ENCODE measurements at places on chromosomes 11 and 22.

DNA sequence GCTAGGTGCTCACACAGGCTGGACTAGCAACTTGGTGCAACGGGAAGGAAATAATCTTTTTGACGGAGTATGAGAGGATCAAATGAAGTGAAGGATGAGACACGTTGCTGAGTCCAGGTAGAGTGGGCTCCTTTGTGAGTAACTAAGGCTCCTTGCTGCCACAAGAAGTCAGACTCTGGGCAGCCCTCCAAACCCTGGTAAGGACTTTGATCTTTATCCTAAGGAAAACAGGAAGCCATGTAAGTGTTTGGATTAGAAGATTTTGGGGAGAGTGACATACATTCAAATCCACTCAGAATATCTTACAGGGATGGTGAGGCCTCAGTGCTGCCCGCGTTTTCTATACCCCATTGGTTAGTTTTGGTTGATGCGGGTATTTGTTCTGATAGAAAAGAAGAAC lies 155.9 kb upstream of the RAG2 start:
- DNase-seq, result no peak

GRCh38 chr11:46286789-46287188 lies 9.3 kb downstream of the CREB3L1 start:
- no peak for DNase-seq

GRCh38 chr22:47230251-47230650 lies 467.8 kb downstream of the TBC1D22A start:
- DNase-seq, result no peak

GRCh38 chr11:3995307-3995706 lies 99.3 kb upstream of the RRM1 start:
- DNase-seq, result no peak

DNA sequence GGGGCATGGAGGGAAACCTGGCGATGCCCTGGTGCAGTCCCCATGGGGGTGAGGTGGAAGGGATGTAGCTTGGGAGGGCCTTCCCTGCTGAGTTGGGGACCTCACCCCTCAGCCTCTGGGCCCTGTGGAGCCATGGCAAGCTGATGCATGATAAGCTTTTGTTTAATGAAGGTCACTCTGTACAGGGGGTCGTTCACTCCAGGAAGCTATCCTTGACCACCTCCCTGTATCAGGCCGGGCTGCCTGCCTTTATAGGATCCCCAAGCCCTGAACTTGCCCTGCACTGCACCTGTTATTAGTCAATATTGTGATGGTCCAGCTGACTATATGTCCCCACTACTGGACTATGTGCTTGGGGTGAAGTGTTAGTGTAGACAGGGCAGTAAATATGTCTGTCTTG lies 49.7 kb upstream of the MYEOV start:
- no peak for DNase-seq

DNA sequence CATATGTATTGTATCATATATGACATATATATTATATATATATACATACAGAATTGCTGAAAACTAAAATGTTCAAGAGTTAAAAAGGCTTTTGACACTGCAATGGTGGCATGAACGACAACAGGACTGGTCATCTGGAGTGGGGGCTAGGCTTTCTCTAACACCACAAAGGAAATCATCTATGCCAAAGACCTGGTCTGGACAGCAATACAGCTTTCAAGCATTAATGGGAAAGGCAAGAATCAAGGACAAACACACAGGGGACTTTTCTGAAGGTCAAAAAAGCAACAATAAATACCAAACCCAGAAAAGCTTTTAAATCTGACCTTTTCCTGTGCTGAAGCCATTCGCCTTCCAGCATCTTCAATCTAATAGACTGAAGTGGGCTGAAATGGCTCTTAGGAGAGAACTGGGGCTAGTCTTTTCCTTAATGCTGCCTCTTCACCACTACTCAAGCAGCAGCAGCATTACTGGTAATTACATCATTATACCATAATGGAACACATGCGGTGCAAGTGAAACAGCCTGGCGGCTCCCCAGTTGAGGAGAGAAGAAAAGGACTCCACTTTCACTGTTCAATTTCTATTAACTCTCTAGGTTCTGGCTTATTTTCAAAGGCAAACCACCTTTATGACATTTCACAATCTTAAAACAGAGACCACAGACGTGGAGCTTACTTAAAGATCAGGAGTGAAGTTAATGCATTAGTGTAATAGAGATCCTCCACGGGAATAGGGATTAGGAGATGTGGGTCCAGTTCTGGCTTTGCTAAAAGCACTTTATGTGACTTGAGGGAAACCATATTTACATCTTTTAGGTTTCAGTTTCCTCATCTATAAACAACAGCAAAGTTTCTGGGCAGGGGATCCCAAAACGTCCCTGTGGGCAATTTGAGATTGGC lies 63.0 kb downstream of the GAB2 start:
- no peak for DNase-seq

Data from hematopoietic multipotent progenitor cell treated with erythropoietin and hydrocortisone succinate and interleukin-3 and kit ligand, for 15 days (in vitro differentiated cells).